Fibroblast of mammary gland (primary cell): ENCODE measurements at places on chromosomes 12 and 14.

GRCh38 chr14:104794099-104794498 is 1.4 kb downstream of the AKT1 start:
- peak; percentile 66 for DNase-seq

- peak; percentile 17 for DNase-seq
These were observed 9.7 kb downstream of the SLC4A8 start for GRCh38 chr12:51434305-51434704.

DNA sequence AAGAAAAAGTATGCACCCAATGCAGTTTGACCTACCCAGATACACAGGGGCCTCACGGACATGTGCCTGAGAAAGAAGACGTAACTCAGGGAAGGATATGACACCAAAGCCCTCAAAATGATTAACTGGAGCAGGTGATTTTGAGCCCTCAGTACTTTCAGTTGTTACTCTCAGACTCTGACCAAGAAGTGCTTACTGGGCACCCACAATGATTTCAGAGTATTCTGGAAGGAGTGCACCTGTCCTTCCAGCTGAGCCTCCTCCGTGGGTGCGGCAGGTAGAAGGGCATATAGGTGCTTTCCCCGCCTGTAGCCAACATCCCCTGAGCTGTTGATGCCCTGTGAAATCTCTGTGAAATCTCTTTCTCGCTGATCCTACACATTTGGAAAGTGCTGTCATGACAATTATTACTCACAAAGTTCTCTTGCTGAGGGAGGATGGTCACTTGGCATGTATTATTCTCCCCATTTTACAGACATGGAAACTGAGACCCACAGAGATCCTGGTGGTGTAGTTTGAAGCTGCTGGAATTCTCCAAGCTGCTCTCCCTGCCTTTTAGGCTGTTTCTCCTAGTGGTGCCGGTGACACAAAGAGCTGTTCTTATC is 154.3 kb upstream of the CCND2 start:
- no peak for DNase-seq

DNA sequence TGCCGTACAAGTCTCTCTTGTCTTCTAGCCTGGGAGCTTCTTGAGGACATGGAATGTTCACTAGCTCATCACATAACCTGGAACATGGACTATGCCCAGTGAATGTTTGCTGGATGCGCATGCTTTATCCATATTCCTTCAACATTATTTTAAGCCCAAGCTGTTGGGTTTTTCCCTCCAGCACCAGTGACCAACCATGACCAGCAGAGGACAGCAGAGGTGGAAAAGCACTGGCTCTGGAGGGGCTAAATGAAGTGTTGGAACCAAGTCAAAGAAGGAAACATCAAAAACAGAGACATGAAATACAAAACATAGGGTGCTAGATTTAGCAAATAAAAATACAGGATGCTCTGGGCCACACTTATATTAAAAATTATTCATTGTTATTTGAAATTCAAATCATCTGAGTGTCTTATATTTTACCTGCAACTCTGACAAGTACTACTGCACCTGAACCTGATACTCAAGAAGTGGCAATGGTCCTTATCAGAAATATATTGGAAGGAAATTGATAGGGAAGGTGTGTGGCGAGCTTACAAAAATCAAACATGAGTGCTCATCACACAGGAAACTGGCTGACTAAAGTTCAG is 23.1 kb upstream of the HELB start:
- DNase-seq = peak; percentile 29

DNA sequence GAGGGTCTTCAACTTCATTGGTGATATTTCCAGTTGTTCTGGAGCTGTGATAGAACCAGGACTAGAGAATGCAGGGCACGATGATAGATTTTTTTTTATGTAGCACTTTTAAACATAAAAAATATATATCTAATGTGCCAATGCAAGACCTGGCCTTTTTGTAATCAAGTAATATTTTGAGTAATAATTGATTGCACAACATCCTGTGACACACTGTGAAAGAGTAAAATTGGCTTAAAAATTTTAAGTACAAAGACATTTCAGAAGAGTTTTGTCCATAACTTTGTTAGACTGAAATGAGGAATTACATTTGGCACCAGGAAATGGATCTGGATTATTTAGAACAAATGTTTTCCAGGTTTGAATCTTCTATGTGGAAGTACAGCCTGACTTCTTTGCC is 22.1 kb downstream of the PRKCH start:
- peak; percentile 25 for DNase-seq

DNA sequence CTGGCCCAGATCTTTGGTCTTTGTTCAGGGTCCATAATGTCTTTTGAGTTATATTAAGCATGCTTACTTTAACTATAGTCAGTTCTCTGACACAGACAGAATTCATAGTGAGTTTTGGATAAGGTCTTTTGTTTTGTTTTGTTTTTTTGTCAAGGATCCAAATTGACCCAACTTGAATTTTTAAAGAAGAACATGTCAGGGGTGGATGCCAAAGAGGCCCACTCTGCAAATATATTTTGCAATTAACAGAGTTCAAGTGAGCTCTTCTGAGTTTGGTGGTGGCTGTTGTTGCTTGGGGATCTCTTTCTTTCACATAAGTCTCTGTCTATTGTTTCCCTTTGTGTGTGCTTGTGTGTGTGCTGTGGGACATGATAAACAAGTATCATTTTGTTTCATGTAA is 34.4 kb upstream of the PMCH start:
- DNase-seq = no peak

GRCh38 chr12:14979468-14979867 is 6.6 kb downstream of the PDE6H start:
- DNase-seq = no peak

DNA sequence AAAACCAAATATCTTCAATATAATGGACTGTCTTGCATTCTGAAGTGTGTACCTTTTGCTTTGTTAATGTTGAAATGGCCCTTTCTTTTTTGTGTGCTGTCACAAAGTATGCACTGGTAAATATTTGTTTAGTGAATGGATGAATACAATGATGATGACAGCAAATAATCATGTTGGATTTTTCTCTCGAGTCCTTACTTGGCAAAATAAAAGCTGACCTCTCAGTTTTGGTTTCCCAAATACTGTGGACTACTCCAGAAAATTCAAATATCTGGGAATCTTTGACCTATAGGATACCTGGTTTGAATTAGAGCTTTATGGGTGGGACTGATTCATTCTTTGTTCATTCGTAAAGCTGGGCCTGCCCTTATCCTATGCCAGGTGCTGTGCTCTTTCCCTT is 5.5 kb downstream of the UBE3B start:
- no peak for DNase-seq

DNA sequence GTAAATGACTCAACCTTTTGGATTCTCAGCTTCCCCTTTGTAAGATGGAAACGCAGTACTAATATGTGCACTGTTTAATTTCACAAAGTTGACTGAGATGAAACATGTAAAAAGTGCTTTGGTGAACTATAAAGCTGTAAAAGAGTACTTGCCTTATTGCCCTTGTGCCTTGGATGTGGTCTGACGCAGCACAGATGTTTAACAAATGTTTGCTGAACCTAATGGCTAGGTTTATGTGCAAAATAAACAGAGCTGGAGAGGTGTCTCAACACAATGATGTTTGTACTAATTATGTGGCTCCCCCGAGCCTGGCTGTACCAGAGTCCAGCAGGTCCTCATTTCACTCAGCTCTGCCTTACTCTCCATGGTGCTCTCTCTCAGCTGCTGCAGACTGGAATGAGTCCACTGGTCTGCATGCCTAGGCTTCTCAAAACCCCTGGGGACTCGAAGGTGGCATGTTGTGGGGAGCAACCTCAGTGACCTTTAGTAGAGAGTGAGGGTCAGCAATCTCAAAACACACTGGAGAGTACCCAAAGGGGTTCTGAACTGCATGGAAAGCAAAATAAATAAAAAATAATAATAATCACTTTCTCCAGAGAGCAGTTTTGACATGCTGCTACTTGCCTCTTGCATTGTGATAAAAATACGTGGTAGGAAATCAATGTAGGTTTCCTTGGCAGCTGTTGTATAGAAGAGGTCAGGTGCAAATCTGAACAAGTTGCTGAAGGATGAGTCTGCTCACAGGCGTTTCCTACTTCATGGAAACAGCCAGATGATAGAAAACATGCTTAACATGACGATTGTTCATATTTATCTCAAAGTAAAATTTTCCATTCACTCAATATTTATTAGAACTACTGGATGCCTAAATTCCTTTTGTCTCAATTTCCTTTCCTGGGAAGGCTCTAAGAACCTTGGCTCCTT is 8.5 kb upstream of the AMIGO2 start:
- no peak for DNase-seq

GRCh38 chr14:81511111-81511904 is 22.3 kb downstream of the SEL1L start:
- DNase-seq = no peak

- DNase-seq = peak; percentile 27
These were observed 25.4 kb downstream of the AP5M1 start for GRCh38 chr14:57293866-57294837.

DNA sequence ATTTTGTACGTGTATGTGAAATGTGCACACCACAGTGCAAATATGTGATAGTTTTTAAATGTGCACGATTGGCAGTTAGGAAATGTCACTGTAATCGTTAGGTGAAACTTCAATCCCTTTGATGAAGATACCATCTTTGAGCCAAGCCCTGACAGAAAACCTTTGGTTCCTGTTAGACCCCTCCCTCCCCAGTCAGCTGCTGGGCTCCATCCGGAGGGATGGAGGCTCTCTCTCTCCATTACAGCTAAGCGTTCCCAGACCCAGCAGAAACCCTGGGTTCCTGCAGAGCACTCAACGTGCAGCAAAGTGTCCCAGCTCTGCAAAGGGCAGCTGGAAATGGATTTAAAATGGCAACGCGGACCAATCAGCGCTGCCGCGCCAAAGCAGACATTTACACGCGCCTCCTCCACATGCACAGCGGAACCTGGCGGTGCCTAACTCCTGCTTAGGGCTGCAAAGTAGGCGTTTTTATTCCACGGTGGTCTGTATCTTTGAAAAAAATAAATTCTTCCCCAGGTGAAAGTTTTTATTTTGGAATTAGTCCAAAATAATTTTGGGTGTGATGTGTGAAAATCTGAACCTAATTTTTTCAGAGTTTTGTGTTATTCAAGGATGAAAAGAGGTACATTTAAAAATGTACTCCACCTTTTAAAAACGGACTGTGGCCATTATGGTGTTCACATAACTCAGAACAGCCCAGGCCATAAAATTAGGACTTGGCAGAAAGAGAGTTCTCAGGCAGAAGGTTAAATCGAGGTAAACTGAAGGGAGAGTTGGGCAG is 1.4 kb upstream of the HMGA2 start:
- peak; percentile 75 for DNase-seq

- no peak for DNase-seq
These were observed 81.3 kb downstream of the VEZT start for GRCh38 chr12:95298916-95299315.

GRCh38 chr14:23430016-23430722 is 5.3 kb downstream of the MYH7 start:
- DNase-seq = no peak

DNA sequence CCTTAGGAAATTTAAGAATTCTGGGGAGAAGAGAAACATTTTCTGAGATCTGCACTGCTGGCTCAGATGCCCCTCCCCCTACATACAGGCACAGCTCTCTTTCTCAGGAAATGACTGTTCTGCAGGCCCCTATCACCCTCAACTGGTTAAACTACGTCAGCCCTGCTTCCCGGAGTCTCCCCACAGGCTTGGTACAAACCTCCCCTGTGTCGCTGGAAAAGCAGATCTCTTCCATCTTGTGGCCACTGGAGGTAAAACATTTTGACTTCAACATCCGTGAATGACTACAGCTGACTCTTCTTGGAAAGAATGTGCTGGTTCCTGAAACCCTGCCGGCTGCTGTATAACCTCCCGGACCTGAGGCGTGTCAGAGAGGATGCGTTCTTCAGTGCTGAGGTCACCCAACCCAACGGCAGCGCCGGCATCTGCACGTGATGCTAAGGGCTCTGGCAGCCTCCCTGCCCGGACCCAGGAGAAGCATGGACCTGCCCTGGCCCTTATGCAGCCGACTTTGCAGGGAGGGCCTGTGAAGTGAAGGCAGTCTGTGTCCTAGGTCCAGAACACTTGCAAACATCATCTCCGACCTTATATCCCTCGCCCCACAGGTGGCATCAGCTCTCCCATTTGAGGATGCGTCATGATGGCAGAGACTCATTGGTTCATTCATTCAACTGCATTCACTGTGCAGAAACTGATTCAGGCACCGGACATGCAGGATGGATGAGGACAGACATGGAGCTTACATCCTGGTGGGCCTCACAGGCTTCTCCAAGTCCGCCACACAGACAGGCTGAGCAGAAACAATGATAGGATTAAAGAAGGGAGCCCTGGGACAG is 129.2 kb downstream of the GCH1 start:
- peak; percentile 100 for DNase-seq

GRCh38 chr12:19964549-19964948 is 403.8 kb upstream of the PDE3A start:
- DNase-seq = no peak

GRCh38 chr12:5184186-5184585 is 140.5 kb downstream of the KCNA5 start:
- no peak for DNase-seq

DNA sequence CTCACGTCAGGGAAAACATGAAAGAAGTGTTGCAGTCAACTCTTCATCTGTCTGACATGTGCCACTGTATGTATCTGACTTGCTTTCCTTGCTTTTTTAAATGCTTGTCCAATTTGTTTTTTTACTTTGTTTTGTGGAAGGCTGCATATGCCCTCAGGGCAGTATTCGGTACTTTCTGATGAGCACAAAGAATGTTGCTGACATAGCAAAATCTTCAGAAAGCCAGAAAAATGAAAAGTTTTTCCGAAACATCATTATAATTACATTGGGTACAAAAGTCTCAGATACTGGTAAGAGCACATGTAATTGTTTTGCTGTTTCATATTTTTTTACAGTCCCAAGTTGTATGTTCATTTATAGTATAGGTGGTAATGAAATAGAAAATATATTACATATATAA is 144.3 kb downstream of the NTS start:
- no peak for DNase-seq

GRCh38 chr14:59195912-59196311 is 7.4 kb downstream of the DAAM1 start:
- no peak for DNase-seq

- DNase-seq = peak; percentile 33
These were observed 349.9 kb downstream of the LRIG3 start for GRCh38 chr12:58570411-58570810.

DNA sequence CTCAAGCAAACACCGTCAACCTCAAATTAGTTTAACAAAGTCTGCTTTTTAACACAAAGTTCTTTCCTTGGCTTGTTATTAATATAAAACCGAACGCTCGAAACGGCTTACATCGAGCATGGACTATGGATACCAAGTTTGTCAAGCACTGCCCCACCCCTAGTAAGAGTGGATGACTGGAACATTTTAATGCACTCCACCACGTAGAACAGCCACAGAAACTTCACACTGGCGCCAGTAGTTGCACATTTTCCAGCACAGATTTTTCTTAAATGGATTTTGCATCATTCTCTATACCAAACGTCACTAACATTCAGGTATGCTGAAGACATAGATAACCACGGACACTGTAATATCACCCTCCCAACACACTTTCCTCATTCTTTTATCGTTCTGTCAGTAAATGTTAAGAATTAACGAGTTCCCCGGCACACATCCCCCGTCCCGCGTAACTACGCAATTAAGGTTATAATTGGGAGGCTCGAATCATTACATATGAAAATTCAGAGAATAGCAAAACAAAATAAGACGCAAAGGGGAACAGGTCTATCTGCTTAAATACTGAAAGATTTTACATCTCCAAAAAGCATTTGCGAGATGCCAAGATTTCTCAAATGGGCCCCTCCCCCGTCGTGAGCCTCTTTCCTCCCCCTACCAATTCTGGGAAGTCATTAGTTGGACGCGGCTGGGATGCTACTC is 990 bp downstream of the FERMT2 start:
- peak; percentile 64 for DNase-seq
